ENCODE measurements at places on chromosomes 6 and 20.

DNA sequence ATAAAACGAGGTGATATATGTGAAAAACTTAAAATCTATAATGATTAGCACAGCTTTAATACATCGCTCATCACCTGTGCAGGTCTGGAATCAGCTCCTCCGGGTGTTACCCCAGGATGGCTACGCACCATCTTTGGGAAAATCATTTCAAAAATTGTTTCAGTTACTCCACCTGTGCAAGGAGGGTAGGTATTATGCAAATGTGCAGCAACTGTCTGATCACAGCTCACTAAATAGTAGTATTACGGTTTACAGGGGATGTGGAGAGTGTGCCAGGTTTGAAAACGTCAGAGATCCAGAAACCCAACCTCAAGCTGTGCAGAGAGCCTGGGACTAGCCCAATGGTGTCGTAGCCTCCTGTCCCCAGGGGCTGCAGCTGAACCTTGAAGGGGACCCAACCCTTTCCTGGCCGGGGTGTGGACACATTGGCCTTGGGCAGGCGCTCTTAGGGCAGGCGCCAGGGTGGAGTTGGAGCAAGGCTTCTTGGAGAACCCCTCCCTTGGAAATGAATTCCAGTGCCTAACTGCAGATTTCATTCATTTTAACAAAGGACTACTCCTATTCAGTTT lies 24.2 kb upstream of the SGK1 start:
- DNase-seq, result no peak

GRCh38 chr6:77535172-77535571 lies 71.9 kb upstream of the HTR1B start:
- no peak for DNase-seq

DNA sequence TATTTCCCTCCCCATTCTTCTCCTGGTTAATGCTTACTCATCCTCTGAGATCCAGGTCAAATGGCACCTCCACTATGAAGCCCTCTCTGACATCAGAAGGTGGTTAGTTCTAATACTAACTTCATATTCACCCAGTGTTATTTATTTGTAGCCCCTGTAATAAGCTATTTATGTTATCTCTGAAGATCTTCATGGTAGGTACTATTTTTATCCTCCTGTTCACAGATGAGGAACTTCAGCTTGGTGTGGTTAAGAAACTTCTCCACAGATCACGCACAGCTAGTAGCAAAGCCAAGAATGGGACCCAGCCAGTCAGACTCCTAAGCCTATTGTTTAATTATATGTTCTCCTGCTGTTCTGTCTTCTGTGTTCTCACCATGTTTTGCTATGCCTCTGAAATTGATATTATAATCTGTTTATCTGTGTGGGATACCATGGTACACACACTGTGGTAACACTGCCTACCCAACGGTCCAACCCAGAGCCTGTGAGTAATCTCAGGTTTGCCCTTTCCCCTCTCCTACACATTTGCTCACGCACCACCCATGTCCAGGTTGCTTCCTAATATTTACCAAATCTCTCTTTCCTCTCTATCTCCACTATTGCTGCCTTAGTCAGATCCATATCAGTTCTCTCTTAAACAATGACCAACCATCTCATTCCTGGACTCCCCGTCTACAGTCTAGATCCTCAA lies 98.4 kb downstream of the IPCEF1 start:
- no peak for DNase-seq

DNA sequence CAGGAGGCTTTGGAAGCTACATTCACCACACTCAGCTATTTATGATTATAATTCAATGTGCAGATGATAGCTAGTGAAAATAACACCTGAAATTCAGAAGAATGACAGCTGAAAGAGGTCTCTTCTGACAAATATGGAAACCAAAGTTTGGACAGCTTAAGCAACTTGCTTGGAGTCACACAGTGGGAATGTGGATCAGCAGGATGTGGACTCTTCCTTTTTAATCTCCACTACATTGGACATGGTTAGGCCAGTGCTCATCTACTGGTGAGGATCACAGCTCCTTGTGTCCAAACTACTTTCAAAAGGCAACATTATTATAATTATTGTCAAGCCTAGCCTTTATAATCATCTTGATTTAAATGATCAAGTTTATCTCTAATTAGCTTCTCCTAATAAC lies 10.4 kb downstream of the TRAPPC3L start:
- no peak for DNase-seq

- DNase-seq, result no peak
Measured at GRCh38 chr6:39217177-39217864, 12.0 kb downstream of the KCNK5 start.

GRCh38 chr6:45637611-45638257 lies 260.0 kb upstream of the SUPT3H start:
- DNase-seq, result no peak

DNA sequence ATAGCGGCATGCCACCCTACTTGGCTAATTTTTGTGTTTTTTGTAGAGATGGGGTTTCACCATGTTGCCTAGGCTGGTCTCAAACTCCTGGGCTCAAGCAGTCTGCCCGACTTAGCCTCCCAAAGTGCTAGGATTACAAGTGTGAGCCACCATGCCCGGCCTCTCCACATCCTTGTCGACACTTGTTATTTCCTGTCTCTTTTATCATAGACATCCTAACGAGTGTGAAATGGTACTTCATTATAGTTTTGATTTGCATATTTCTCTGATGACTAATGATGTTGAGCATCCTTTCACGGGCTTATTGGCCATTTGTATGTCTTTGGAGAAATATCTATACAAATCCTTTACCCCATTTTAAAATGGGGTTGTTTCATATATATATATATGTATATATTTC lies 39.0 kb upstream of the ASXL1 start:
- DNase-seq, result peak; percentile 24

DNA sequence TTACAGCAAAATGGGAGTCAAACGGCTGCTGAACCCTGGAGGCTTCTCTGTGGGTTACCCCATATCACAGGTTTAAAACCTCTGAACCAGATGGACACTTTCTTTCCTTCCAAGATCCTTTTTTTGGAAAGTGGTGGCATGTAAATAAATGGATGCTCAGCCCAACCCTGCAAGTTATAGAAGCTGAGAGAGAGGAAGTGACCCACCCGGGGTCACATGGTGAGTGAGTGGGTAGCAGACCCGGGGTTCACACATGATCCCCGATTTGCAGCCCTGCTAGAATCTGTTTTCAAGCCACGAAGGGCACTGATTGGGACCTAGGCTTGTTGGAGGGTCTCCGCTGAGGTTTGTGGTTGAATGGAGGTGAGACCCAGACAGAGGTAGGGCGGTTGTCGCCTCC lies 32.0 kb downstream of the SIRPA start:
- DNase-seq, result no peak

GRCh38 chr6:80438772-80439171 lies 332.3 kb downstream of the BCKDHB start:
- no peak for DNase-seq

DNA sequence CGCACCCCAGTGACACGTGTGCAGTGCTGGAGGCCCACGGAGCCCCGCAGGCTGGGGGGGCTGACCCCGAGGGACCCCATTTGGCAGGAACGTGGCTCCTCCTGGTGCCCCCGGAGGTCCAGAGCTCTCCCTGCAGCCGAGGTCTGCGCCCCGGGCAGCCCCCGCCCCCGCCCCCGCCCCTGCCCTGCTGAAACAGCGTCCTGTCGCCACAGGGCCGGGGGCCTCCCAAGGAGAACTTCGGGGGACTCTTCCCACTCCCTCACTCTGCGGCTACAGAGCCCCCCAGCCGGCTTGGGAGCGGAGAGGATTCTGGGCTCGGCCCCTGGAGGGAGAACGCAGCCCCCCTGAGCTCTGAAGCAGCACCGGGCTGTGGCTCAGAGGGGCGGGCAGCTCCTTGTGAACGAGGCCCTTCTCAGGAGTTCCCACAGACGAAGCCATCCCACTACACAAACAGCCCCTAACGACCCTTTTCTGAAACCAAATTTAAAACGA lies 115.2 kb downstream of the DLL1 start:
- DNase-seq, result no peak

DNA sequence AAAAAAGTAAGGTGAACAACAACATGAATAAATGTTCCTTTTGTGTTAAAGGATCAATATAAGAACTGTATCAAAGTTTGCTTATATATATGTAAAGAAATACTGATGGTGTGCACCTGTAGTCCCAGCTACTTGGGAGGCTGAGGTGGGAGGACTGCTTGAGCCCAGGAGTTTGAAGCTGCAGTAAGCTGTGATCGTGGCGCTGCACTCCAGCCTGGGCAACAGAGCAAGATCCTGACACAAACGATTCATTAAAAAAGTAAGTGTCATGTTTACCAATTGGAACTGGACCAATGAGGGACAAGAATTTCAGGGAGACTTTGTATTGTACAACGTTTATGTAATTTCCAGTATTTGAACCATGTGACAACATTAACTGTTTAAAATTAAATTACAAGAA lies 5.0 kb upstream of the PHF20 start:
- DNase-seq, result no peak

DNA sequence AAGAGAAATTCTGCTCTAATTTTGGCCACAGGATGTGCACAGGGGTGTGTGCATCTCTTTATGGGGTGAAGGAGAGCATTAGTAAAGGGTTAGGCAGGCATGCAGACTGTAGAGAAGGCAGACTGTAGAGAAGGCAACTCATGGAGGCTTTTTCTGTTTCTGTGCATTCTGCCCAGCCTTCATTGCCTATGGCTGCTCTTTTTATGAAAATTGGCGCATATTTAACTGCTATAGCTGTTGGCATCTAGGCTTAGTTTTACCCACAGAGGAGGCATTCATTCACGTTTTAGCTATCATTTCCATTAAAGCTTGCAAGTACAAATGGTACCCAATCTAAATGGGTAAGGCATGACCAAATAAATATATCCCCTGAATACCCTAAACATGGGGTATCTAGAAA lies 286.8 kb upstream of the ID4 start:
- no peak for DNase-seq

DNA sequence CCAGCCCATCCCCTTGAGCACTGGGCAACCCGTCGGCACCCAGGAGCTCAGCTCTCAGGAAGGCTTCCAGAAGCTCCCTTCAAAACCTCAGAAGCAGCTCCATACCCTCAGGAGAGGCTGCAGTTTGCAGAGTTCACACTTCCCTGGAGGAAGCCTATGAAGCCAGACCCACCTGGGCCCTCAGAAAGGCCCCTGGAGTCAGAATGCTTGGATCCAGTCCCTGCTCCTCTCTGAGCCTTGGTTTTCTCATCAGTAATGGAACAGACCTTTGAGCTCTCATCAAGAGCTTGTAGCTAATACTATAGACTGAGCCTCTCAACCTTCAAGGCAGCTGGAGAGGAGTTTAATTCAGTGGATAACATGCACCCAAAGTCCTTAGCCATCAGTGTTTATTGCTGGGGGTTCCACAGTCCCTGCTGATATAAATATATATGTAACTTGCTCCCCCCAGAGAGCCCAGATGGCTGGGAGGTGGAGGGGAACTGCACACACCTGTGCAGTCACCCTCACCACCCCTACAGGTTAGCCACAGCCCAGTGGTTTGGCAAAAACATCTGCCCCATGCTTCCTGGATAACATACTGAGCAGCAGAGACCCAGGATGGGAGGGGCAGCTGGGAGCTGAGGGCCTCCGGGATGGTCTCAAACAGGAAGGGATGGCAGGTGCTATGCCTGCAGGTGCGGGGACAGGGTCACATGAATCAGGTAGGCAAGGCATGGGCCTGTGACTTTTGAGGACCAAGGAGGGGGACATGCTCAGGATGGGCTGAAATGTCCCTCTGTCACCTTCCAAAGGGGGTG lies 120.1 kb downstream of the SNX5 start:
- DNase-seq, result no peak

DNA sequence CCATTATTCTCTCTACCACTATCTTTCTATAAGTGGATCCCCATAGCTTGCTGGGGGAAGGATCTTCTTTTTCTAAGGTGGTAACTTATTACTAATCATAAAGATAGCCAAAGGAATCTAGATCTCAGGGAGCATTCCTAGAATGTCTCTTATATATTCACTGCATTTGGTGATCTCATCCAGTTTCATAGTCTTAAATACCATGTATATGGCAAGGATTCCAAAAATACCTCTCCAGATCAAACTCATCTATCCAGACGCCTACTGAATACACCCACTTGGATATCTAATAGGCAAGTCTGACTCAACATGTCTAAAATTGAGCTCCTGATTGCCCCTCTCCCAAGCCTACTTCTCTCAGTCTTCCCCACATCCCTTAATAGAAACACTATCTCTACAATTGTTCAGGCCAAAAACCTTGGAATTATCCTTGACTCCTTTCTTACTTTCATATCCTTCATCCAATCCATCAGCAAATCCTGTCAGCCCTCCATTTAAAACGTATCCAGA lies 264.4 kb downstream of the HACE1 start:
- no peak for DNase-seq

DNA sequence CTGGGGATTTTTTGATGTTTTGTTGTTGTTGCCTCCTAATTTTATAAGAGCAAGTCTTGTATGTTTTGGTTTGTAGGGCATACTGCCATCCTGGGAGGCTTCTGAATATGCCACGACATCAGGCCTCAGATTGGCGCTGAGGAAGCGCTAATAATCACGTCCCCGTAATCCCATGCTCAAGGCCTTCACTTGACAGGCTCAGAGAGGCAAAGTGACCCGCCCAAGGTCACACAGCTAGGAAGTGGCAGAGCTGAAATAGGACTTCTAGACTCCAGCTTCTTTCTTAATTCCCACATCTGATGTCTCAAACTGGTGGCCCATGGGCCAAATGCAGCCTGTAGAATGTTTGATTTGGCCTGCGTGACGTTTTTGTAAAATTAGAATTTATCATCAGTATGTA lies 73.5 kb upstream of the PTPN1 start:
- DNase-seq, result no peak

- no peak for DNase-seq
Measured at GRCh38 chr6:132023490-132023889, 72.3 kb upstream of the CCN2 start.

- no peak for DNase-seq
Measured at GRCh38 chr20:43186312-43186711, 3.4 kb downstream of the PTPRT start.

DNA sequence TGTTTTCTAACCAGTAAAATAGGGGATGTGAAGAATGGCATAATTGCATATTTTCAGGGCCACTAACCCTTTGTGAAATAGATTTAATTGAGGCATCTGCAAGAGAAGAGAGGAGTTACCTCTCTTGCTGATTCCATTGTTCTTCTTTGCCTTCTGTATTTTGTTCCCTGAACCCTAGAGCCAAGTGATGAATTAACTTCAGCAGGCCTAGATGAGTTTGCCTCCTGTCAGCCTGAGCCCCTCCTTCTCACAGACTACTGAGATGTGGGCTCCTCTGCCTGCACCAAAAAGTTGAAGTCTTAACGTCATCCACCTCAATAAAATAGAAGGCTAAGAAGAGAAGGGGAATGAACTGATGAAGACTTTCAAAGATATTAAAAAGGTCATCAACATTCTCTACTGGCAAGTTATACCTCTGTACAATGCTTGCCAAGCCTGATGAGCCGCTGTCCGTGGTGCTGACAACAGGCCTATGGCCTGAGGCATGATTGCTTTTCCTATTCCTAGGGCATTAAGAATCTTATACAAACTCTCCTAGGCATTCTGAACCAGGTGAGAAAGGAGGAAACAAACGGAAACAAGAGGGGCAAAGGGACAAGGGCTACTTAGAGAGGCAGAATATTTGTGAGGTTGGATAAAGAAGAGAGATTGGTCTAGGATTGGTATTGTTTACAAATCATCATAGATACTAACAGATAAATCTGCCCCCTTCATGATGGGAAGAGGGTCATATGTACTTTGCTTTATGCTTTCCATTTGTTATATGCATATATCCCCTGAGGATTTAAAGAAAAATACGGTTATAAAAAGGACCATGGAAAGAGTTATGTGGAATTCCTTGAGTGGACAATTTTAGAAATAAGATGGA lies 46.8 kb downstream of the CD24 start:
- DNase-seq, result no peak

All from CD4-positive, alpha-beta T cell treated with Interleukin-17A for 1 hour (primary cell).